ENCODE measurements at places on chromosomes 4 and X.

GRCh38 chr4:54558889-54559677 is 98.7 kb upstream of the KIT start:
- DNase-seq = no peak

GRCh38 chrX:123882391-123882790 is 22.5 kb downstream of the XIAP start:
- DNase-seq = no peak

GRCh38 chrX:77925764-77926163 is 15.3 kb downstream of the ATP7A start:
- no peak for DNase-seq

- no peak for DNase-seq
Observed at GRCh38 chr4:84220990-84221389, 278.1 kb downstream of the NKX6-1 start.

DNA sequence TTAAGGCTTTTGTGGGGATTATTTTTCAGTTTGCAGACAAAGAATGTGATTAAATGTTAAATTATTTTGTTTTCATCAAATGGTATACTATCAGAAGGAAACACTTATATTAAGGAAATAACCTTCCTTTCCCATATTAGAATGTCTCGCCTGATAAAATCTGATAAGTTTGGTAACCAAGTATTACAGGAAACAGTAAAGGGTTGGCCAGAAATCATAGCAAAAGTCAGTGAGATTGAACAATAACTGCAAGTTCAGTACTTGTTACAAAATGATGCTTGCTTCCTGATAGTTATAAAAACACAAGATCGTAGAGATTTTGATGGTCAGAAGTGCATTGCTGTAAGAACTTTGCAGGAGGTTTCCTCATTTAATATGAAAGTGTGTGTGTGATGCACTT is 40.5 kb downstream of the FABP2 start:
- DNase-seq = no peak

- DNase-seq = no peak
Observed at GRCh38 chrX:104641176-104641575, 75.2 kb downstream of the IL1RAPL2 start.

DNA sequence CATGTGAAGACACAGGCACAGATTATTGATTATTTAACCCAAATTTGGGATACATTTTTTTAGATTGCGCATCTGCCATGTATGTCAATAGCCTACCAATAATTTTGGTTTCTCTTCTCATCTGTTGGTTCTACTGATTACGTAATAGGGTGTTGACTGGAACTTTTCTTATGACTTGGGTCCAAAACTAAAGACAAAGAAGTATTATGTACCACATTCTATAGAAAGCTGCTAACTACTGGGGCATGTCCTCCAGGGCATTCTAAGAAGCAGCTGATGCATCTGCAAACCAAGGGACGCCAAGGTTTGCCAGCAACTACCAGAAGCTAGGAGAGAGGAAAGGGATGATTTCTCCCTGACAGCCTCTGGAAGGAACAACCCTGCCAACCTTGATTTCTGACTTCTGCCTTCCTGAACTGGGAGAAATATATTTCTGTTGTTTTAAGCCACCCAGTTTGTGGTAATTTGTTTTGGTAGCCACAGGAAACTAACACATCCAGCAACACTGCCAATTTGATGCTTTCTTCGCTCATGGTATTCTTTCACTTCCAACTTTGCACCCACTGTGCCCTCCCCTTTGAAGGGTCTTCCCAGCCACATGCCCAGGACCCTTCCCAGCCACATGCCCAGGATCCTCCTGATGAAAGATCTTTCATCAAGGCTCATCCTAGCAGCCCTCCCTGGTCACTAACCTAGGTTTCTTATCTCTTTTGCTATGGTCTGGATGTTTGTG is 15.9 kb upstream of the TLR1 start:
- no peak for DNase-seq

- no peak for DNase-seq
Observed at GRCh38 chr4:186932196-186932595, 208.5 kb upstream of the FAT1 start.

DNA sequence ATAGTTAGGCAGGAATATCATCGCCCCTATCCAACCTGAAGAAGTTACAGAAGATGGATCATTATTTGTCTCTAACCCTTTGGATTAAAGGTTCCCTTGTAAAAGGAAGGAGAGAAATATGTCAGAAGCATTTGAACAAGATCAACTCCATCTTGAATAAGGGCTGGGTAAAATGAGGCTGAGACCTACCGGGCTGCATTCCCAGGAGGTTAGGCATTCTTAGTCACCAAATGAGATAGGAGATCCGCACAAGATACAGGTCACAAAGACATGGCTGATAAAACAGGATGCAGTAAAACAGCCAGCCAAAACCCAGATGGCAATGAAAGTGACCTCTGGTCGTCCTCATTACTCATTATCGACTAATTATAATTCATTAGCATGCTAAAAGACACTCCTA is 148.9 kb downstream of the GALNTL6 start:
- DNase-seq = no peak

GRCh38 chr4:13765539-13765938 is 138.0 kb upstream of the BOD1L1 start:
- DNase-seq = no peak

- DNase-seq = no peak
Observed at GRCh38 chr4:7103607-7104365, 35.9 kb upstream of the GRPEL1 start.

DNA sequence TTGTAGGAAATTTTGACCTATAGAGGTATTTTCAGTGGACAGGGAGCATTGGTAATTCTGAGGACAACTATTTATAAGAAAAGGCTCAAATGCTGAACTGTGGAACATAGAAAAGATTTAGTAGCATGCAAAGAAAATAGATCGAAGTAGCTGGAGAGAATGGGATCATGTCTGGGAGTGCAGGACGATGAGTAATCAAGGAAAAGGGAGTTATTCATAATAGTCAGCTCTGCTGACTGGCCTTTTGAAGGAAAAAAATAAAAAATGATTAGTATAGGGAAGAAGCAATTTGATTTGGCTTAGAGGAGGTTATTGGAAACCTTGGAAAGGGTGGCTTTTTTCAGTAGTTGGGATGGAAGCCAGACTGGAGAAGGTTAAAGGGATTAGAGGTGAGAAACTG is 22.9 kb upstream of the ANK2 start:
- no peak for DNase-seq

DNA sequence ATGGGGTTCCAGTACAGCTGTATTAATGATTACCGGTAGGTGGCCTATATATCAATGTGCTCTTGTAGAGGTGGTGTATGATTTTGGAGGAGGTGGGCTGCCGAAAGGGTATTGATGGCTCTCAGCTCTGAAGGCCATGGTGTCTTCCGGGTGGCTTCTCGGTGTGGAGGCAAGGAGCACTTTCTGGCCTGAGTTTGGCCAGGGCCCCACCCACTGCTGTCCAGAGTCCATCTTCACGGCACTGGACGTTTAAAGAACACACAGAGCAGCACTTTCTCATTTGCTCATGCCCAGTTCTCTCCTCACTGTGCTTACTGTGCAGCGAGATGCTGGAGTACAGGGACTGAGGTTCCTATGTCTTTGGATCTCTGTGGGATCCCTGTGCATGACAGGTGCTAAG is 16.1 kb downstream of the BST1 start:
- DNase-seq = no peak

DNA sequence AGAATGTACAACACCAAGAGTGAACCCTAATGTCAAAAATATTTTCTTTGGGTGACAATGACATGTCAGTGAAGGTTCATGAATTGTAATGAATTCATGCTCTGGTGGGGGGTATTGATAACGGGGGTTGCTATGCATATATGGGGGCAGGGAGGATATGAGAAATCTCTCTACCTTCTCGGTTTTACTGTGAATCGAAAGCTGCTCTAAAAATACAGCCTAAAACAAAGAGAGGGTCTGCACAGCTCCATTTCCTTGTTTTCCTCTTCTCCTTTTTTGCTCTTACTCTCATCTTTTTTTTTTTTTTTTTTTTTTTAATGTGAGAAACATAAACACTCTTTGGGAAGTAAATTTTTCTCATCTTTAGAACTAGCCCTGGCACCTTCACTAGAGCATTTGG is 85.8 kb downstream of the DCTD start:
- no peak for DNase-seq

GRCh38 chrX:53969540-53969939 is 74.7 kb downstream of the PHF8 start:
- DNase-seq = no peak

DNA sequence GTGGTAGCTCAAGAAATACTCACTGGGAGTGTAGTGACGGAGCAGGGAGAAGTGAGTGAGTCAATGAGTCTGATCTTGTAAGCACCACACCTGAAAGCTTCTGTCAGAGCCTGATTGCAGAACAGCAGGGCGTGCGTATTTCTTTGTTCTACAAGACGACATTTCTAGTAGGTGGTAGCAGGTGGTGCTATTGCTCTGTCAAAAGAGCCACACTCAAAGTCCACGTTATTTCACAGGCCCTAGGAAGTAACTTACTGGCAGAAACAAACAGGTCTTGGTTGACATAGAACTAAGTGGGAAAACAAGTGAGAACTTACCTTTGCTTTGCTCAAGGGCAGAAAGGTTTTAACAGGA is 46.4 kb upstream of the SPRY1 start:
- DNase-seq = no peak

DNA sequence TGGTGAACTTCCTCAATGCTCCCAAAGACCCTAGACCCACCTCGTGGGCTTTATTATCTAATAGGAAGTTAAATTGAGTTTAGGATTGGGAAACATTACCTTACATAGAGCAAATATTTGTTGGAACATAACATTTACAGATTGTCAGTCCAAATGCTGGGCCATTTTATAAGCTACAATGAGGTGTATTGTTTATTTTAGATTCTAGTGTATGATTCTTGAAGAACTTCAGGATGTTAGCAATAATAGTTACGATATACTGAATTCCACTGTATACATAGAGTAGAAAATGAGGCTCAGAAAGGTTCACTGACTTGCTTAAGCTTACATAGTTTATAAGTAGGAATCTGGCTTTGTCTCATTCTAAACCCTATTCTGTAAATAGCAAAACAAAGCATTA is 37.4 kb downstream of the PAQR3 start:
- DNase-seq = no peak

GRCh38 chr4:30181918-30182317 is 538.3 kb upstream of the PCDH7 start:
- DNase-seq = no peak

DNA sequence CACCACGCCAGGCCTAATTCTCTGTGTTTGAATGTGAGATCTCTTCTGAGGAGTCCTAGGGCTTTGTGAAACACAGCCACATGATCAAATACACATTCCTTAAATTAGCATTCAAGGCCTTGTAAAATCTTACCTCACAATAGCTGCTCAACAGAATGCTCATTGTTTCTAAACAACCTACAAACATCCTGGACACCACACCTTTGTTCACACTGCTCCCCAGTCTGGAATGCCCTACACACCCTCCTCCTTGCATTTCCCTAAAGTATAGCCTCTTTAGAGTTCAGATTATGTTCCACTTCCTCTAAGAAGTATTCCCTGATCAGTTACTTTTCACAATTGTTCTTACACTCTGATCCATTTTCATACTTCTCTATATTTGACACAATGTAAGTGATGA is 110.6 kb downstream of the AGTR2 start:
- no peak for DNase-seq

DNA sequence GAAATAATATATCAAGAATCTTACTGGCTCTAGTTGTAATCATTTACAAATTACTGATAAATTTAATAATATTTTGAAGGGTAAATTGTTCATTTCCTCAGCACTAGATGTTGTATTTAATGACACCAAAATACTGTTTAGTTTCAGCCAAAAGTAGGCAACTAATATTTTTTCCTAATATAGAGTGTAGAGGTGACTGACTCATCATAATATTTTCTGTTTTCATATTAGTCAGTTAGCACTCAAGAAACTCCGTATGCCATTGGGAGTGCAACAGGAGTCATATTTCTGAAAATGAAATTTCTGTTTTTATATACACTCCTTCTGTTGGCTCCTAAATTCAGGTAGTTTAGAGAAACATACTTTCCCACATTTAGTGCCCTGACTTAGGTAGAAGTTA is 36.6 kb upstream of the PTPN13 start:
- DNase-seq = no peak

DNA sequence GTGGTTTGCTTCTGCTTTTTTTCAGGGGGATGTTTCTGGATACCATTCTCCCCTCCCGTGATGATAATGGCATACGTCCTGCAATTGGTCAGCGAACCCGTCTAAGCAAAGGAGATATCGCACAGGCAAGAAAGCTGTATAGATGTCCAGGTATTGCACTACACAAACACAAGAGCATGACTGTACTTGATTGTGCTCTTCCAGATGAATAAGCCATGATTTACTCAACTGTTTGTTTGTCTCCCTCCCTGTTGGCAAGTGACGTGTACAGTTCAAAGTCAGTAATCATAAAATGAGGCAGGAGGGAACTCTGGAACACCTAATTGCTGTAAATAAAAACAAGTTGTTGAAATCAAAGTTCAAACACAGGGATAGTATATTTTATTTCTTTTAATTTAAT is 141.4 kb downstream of the TLL1 start:
- no peak for DNase-seq

DNA sequence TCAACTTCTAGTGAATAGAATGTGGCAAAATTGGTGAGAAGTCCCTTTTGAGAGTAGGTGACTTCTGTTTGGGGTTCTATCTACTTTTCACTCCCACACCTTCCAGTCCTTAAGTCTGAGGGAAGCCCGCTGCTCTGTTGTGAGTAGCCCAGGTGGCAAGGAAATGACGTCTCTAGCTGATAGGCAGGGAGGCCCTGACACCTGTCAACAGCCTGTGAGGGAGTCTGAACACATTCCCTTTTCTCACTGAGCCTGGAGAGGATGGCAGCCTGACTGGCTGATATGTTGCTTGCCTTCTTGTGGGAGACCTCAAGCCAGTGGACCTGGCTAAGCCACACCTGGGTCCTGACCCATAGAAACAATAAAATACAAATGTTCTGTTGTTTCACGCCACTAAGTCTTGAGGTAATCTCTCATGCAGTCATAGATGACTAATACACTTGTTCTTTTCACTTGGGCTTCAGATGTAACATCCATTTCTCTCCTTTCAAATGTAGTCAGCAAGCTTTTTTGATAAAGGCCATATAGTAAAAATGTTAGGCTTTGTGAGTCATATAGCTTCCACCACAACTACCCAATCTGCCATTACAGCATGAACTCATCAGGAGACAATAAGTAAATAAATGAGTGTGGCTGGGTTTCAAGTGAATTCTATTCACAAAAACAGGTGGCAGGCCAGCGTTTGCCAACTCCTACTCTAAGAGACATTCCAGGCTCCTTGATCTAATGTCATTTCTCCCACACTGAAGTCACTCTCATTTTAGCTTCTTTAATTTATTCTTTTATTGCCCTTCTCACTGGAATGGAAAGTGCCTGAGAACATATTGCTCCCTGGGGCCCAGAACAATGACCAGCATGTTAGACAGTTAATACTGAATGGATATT is 265.1 kb upstream of the MAD2L1 start:
- no peak for DNase-seq

GRCh38 chr4:38062088-38062775 is 102.0 kb downstream of the PTTG2 start:
- no peak for DNase-seq

DNA sequence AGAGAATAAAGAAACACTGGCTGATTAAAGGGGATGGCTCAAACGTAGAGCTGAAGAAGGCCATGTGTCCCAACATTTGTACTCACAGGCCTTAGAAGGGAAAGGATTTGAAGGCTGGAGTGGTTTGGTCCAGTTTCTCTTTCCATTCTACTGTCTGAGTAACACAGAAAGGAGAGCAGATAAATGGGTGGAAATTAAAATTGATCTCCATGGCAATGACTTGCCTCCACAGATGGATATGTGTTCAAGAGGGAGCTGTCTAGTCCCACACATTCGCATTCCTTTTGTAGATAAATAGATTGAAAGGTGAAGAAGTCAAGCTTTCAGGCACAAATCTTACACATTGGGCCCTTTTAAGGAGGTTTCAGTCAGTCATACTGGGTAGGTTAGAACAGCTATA is 74.6 kb downstream of the DOCK11 start:
- DNase-seq = no peak

Data from AG09309 (cell line).